ENCODE measurements at places on chromosomes 3 and 15.

GRCh38 chr15:81133782-81134461 is at the start of gene CFAP161:
Gene CFAP161 (plus strand): TSS chr15:81134270. CDS start chr15:81134330, 60 bp downstream.
- peak; percentile 30 for DNase-seq

DNA sequence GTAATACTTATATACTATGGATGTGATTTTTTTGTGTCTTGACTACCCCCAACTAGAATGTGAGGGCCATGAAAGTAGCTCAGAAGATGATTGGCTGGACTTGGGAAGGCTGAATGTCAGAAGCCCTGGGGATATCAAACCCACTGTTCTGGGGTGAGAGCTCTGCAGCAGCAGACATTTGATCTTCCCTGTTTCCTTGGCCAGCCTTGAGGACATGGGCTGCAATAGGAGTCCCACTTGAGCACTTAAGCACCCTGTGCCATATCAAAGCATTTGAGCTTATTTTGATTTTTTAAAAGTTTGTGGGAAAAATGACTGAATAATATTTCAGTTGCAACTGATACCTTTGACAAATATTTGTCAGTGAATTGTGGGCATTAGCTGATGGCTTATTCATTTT is 21.7 kb downstream of the GTF2E1 start:
- no peak for DNase-seq

- no peak for DNase-seq
These were observed 1.0 kb upstream of the NR2F2 start for GRCh38 chr15:96329403-96329981.

- no peak for DNase-seq
These were observed 62.1 kb downstream of the SLC6A6 start for GRCh38 chr3:14464521-14464920.

GRCh38 chr3:60912876-60913275 is 338.4 kb downstream of the FHIT start:
- DNase-seq = no peak

DNA sequence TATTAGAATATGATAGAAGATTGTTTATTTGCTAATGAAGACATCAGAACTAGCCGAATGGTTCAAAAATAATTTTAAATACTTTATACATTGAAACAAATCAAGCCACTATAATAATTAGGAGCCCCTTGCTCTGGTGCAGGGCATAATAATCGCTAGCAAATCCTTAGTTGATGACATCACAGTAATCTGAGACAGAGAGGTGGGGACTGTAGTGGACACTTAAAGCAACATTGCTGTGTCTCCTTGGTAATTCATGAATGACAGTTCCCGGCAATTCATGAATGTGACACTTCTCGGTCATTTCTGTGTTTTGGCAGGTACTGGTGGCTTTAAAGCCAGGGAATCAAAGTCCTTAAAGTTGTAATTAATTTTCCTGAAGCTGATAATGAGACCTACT is 114.3 kb downstream of the PPM1L start:
- DNase-seq = peak; percentile 41

GRCh38 chr3:51243924-51244323 is 141.2 kb upstream of the MANF start:
- no peak for DNase-seq

- peak; percentile 59 for DNase-seq
These were observed 539 bp upstream of the LAMB2 start for GRCh38 chr3:49133226-49133951.

DNA sequence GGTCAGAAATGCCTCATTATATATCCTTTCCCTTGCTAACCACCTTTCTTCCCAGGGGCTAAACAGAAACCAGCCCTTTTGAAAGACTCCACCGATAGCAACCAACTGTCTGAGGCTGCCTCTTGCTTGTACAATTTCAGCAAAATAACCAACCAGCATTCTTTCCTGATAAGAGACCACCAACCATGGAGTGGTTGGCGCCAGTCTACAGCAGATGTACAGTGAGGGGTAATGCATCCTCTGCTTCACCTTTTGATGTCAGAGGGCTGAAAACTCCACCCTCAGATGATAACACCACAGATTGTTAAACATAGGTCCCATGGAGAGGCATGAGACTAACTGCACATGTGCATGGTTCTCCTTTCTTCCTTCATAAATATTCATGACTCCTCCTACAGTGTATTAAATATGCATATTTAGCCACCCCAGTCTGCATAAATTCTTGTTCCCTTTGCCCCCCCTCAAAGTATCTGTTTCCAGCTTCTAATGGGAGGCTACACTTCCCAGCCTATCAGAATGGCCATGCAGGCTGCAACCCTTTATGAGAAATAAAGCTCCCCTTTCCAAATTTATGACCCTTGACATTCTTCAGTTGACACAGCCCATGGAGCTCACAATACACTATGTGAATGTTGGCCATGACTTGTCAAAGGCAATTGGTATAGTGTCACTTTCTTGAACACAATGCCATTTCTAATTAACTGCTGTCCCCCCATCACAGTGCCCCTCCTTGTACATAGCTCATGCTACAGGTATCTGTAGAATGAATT is 48.3 kb downstream of the GABRB3 start:
- DNase-seq = no peak

DNA sequence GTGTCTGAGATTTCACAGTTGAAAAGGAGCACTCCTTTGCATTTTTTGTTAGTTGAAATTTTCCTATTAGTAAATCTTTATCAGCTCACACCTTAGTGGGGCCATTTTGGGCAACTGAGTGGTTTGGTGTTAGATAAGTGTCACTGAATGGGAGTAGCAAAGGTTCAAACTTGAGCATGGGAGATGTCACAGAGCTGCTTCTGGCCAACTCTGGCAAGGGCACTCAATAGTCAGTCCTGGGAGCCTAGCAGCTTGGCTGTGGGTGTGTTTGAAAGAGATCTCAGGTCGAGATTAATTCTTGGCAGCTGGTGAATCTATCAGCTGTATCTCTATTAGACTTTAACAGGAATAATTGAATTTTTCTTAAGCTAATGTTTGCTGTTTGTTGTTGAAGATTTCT is 579.3 kb downstream of the EDEM1 start:
- no peak for DNase-seq

DNA sequence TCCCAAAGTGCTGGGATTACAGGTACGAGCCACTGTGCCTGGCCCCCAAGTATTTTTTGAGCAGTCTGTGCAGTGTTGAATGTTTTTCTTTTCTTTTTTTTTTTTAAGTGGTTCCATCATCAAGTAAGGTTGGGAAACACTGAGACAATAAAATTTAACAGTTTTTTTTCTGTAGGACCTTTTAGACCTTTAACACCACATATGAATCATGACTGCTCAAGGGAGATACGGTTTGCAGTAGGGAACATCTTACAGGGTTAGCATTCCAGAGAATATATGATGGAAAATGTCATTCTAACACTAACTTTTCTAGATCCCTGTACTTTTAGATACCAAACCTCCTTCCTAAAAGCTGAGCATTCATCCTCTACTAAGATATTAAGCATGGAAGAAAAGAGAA is 41.7 kb downstream of the SNX4 start:
- no peak for DNase-seq

DNA sequence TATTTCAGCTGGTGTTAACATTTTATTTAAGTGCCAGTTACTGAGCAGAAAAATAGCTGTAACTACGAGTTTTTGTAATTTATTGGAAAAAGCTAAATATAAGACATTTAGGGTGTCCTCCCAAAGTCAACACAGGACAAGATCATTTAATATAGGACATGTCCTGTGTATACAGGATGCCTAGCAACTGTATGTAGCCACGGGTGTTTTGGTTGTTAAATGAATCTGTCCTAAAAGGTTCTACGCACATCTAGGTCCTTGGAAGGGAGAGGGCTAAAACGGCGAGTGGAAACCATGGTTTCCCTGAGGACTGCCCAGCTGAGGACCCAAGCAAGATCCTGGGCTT is 565 bp upstream of the ZNF621 start:
- DNase-seq = peak; percentile 74

DNA sequence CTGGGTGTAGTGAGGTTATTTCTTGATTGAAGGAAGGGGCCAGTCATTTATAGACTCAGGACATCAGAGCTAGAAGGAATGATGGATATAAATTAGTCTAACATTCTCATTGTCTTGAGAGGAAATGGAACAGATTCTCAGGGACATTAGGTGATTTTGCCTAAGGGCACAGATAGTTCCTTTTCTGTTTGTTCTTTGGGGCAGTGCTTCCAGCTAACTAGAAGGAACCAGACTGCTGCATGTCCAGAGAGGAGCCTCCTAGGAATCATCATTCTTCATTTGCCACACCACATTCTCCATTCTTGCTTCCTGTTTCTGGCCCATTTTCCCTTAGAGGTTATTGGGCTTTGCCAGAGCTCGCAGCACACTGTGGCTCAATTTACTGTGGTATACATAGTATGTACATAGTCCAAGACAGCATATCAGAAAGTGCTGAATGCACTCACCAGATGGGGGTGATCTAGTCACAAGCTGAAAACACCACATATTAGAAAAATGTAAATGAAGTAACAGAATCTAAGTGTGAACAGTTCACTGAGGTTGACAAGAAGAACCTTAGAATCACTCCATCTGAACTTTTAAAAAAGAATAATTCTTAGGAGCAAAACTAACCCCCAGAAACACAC is 62.7 kb upstream of the MYZAP start:
- no peak for DNase-seq

- DNase-seq = no peak
These were observed 20.3 kb downstream of the EHD4 start for GRCh38 chr15:41952013-41952563.

- no peak for DNase-seq
These were observed 10.8 kb downstream of the BCL2L10 start for GRCh38 chr15:52101542-52102323.

- no peak for DNase-seq
These were observed 2.7 kb upstream of the AMOTL2 start for GRCh38 chr3:134376786-134377426.

DNA sequence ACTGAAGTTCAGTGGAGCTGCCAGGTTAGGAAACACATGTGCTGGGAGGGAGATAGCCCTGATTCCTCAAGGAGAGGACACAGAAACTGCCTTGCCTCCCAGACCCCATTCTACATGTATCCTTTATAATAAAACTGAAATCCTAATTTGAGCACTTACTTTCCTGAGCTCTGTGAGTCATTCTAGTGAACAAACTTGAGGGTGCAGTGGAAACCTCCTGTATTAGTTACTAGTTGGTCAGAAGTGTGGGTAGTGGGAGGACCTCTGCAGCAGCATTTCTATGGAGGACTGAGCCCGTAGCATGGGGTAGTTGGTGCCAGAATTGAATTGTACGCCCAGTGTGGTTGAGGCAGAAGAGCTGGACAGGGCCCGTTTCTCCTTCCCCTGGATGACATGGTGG is 23.9 kb downstream of the ATP1B3 start:
- DNase-seq = no peak

DNA sequence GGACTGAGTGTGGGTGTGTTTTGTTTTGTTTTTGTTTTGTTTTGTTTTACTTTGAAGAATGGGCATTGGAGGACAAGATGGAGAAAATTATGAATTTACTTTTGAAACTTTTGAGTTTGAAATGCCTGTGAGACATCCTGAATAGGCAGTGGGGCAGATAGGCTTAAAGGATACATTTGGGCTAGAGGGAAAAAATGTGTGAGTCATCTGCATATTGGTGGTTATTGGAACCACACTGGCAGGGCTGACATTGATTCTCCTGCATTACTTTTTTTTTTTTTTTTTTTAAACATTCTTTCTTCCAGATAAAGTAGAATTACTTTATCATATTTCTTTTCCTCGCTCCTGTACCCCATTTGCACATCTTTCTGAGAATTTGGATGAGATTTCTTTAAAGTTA is 56.1 kb downstream of the CALML4 start:
- no peak for DNase-seq

GRCh38 chr15:101251830-101252820 is at the start of gene CHSY1:
Gene CHSY1 (minus strand): TSS chr15:101252048. CDS start chr15:101251456, 592 bp downstream.
- peak; percentile 21 for DNase-seq

DNA sequence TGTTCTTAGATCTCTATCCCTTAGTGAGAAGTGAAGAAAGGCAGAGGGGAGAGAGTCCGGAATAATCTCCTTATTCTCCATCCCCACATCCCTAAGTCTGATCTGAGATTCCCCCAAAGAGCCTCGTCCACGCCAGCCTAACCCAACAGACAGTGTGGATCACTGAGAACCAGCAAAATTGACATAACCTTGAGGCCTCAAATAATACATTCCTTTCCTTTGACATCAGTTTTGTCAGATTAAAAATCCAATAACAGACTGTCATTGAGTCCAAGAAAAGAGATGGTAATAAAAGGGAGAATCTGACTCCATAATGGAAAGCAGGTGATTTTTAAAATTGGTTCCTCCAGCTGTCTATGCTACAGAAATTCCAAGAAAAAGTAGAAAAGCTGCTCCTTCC is 7.7 kb upstream of the SIAH2 start:
- no peak for DNase-seq

GRCh38 chr15:43347114-43347513 is 16.7 kb upstream of the LCMT2 start:
- no peak for DNase-seq

GRCh38 chr15:77461486-77461885 is 40.8 kb downstream of the HMG20A start:
- no peak for DNase-seq

DNA sequence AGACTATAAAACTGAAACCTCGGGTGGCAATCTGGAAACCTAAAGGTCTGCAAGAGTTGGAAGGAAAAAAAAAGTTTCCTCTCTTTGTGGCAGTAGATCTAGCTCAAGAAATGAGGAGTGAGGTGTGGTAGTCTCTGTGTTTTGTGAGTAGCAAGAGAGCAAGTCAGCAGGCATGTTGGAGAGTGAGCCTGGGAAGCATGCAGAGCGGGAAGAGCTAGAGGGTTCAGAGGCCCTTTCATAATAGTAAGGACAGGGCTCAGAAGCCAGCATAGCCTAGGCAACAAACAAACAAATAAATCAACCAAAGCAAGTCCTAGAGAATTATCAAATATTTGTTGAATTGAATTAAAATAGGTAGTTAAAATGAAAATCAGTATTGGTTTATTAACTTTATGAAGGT is 189.7 kb upstream of the CBLB start:
- no peak for DNase-seq

- no peak for DNase-seq
These were observed 288.9 kb downstream of the SHQ1 start for GRCh38 chr3:72559385-72559784.

- DNase-seq = peak; percentile 12
These were observed 9.5 kb downstream of the SEC22C start for GRCh38 chr3:42572278-42572677.

DNA sequence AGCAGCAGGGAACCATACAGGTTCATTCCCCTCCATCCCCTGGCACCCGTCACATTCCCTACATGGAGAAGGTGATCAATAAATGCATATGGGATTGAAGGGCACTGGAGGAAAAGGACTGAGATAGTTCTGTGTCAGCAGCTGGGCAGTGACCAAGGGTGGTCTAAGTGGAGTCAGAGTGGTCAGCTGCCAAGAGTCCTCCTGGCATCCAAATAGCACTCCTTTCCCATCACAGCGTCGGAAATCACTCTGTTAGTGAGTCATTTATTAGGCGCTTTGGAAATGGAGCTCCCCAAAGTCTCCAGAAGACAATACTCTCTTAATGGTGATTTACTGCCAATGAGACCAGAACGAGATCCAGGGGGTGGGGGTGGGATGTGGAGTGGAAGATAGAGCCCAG is 6.8 kb upstream of the TRH start:
- no peak for DNase-seq

DNA sequence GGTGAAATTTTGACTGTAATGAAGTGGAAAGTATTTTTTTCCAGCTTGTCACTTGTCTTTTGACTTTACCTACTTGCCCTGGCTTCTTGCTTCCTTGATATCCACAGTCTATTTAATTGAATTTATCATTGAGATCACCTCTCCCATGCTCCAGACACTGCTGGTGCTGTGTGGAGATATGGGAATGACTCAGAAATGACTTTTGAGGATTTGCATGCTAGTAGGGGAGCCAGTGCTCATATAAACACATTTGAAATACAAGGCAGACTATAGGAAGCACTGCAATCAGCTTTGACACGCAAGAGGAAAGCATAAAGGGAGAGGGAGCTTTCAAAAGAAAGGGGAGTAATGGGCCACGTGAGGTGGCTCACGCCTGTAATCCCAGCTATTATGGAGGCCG is 7.3 kb upstream of the TRPM1 start:
- DNase-seq = no peak

All from NCI-H2029 (cell line).